ENCODE measurements at places on chromosomes 7 and 10.

GRCh38 chr7:44461387-44461786, 29.1 kb downstream of the NUDCD3 start:
- no peak for DNase-seq

- no peak for DNase-seq
Measured at GRCh38 chr10:124180947-124181549, 87.7 kb upstream of the CHST15 start.

- peak; percentile 5 for DNase-seq
Measured at GRCh38 chr7:142104550-142105527, 6.7 kb upstream of the MGAM2 start.

GRCh38 chr10:58544135-58544534, 31.5 kb downstream of the BICC1 start:
- DNase-seq: no peak

GRCh38 chr10:99733366-99733765, 1.3 kb downstream of the CUTC start:
- no peak for DNase-seq

DNA sequence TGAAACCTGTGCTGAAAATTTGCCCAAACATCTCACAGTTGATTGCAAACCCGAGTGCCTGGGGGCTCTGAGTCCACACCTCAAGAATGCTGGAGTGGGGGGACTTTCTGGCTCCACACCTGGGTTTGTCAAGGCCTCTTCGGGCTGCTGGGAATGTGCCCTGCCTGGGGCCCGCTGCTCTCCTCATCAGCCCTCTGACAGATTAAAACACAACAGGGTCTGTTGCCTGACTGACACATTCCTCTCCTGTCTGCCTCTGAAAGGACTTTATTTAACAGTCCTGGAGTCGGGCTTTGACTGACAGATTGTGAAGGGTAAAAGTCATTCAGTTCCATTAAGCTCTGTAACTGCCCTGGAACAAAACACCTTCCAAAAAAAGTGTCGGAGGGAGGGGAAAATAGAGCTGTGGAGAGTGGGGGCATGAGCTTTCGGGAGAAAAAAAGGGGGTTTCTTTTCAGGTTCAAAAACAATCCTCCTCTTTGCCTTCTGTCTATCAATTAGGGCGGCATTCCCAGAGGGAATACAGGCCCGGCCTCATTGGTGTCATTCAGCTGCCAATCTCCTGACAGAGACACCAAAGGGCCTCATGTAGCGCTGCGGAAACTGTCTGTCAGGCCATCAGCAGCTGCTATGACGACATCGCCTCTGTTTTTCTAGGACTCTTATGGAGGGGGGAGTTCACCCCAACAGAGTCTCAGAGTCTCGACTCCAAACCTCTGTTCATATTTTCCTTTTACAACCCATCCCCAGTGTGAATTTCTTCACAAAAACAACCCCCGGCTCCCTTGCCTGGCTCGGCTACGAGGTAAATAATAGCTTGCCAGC, 398.8 kb upstream of the NFE2L3 start:
- no peak for DNase-seq

DNA sequence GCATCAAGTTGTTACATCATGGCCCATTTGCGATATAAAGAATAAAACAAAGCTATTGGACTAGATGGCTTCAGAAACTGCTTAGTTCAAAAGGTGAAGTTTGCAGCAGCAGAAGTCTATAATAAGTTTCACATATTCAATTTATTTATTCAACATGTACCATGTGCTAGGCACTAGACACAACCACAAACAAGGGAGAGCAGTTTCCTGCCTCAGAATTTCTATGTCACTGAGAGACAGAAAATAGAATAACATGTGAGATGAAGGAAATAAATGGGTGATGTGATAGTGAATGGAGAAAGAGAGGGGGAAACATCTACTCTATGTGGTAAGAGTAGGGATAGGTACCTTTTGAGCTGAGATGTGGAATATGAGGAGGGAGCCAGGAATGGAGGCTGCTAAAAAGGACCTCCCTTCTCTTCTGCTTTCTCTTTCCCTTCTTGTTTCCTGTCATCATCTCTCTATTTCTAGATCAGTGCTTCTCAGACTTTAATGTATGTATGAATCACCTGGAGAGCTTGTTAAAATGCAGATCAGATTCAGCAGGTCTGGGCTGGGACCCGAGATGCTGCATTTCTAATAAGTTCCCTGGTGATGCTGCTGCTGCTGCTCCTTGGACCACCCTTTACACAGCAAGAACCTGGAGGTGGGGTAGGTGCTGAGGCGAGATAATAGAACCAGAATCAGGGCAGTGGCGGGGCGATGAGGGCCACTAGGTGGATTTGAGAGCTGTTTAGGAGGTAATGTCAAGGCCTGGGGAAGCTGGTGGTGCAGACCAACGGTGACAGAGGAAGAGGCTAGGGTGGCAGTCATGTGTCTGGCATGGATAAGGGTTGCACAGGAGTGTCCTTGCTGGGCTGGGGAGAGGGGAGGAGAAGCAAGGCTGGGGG, 13.7 kb upstream of the INMT start:
- DNase-seq: no peak

DNA sequence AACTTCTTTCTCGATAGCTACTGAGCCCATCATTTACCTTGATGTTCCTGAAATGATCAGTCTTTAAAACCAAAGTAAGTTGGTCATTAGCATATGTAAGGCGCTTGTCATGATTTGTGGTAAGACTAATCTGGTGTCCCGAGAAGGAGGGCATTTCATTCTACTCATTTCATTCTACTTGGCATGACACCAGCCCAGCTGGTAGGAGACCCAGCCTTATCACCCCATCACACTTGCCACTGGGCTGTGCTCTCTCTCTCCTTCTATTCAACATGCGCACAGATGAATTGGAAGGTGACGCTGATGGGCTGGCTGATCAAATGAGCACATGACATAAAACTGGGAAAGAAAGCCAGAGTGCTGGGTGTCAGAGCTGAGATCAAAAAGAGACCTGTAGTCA, 65.7 kb downstream of the CRTAC1 start:
- DNase-seq: no peak

DNA sequence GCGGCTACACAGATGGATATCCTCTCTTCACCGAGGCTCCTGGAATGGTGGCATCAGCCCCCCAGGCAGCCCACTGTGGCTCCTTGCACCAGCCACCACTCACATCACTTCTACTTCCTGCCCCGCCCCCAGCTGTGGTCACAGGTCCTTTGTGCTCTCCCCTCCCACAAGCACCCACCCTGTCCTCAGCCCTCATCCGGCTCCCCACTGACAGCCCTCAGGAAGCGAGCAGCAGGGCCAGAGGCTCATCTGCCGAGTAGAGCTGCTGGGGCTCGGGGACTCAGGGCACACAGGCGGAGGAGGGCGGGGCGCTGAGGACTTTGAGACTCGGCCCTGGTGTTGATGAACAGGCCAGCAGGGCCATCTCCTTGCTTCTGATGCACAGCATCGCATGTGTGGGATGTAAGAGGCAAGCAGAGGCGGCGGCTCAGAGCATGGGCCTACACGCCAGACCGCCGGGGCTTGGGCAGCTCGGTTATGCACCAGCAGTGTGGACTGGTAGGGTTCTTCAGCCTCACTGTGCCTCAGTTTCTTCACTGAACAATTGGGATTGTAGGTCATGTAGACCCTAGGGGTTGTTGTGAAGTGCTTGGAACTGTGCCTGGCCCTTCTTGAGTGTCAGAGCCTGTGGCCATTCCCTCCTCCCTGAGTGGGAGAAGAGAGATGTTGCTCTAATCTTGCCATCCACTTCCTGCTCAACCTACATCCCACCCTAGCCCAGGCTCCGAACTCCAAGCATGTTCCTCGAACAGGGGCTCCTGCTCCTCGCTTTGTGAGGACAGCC, at the start of gene PRF1:
TSS of gene PRF1 (minus strand) at position 77 of the 784 bp plus-strand sequence. CDS start 1,839 bp downstream, outside the sequence.
- peak; percentile 82 for DNase-seq

DNA sequence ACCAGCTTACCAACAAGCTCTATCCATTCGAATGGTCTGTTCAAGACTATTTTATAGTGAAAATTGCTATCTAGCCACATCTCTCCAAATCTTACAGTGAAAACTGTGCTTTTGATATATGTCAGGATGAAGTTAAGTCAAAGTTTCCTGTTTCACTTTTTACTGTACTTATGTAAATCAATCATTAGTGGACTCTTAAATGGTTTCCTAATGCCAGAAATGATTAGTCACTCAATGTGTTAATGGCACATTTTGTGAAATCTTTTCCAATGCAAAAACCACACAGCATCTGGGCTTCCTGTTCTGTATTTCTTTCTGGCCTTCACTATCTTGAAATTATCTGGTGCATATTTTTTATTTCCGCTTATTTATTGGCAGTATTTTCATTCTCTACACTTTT, 87.3 kb upstream of the STEAP1B start:
- DNase-seq: no peak

GRCh38 chr10:126130271-126130710, 233.9 kb downstream of the FANK1 start:
- DNase-seq: no peak

- no peak for DNase-seq
Measured at GRCh38 chr7:81211204-81211933, 292.5 kb upstream of the SEMA3C start.

- no peak for DNase-seq
Measured at GRCh38 chr7:124649397-124650014, 116.1 kb downstream of the GPR37 start.

DNA sequence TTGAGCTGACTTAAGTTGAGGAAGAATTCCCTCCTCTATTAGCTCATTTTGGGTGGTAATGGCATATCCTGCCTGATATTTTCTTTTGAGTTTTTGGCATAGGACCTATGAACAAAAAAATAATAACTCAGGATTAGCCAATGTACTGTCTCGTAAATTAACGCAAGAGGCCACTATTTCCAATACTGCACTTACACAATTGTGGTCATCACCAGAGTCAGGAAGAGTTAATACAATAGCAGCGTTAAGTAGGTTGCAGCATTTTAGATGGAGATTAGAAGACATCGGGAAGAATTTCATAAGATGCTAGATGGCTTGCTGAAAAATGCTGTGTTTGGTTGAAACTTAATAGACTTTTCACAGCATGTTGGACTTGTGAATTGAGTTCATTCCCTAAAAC, 36.4 kb downstream of the ANTXRL start:
- no peak for DNase-seq

DNA sequence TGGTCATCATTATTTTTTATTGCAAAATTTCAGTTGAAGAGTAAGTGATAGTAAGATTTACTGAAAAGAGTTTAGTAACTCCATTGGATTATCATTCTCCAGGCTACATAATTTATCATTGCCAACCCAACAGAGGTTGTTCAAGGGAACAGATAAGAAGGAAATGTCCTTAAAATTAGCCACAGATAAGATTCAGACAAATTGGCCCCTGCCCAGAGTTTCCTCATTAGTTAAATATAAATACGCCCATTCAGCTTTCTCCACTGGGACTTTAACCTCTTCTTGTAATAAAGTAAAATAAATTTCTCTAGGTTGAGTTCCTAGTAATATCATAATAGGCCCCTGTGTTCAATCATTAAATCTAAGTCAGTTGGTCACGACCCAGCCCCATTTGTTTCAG, 27.7 kb upstream of the PHYHIPL start:
- DNase-seq: no peak

GRCh38 chr10:21969326-21970287, 33.9 kb downstream of the DNAJC1 start:
- no peak for DNase-seq

DNA sequence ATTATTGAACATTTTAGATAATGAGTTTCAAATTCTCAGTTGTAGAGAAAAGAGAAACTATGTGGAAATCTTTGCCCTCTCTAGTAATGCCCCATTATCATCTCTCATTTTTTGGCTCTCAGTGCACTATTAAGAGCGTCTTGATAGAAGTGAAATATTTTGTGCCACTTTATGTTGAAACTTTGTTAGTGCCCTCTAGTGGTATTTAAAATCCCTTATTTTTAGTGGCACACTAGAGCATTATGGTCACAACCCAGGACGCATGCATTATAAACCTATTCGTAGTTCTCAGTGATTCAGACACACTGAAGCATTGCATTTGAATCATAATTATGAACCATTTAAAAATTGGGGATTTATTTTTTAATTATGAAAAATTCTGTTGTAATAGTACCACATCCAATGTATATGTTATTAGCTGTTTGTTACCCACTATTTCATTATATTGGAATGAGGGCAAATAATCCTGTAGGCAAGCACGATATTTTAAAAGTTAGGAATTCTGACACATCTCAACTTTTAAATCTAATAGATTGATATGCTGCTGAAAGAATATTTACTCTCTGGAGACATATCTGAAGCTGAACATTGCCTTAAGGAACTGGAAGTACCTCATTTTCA, 21.9 kb downstream of the PDCD4 start:
- DNase-seq: no peak

GRCh38 chr10:130429809-130430208, 293.6 kb downstream of the GLRX3 start:
- no peak for DNase-seq

DNA sequence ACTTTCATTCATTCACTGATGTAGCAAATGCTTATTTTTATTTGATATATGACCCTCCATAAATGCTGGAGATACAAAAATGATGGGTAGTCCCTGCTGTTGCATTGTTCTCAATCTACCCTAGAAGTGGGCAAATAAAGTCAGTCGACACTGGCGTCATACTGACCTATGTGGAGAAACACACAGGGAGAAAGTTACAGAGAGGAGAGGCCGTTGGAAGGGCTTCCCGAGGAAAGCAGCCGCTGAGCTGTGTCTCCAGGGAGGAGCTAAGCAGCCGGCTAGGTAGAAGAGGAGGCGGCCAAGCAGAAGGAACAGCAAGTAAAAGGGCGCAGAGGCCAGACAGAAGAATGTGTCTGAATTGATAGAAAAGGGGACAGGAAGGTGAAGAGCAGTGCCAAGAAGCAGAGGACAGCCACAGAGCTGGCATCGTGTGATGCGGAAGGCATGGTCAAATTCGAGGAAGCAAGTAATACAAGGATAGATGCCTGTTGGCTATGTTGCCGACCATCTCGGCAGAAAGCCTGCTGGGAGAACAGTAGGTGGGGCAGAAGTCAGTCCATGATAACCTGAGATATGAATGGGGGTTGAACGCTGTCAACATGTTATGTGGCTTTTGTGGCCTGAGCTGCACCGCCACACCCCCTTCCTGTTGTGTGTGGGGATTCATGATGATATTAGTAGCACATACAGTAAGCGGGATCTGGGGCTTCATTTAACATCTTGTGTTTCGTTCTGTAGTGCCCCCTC, 25.9 kb downstream of the ST8SIA6 start:
- DNase-seq: peak; percentile 69

DNA sequence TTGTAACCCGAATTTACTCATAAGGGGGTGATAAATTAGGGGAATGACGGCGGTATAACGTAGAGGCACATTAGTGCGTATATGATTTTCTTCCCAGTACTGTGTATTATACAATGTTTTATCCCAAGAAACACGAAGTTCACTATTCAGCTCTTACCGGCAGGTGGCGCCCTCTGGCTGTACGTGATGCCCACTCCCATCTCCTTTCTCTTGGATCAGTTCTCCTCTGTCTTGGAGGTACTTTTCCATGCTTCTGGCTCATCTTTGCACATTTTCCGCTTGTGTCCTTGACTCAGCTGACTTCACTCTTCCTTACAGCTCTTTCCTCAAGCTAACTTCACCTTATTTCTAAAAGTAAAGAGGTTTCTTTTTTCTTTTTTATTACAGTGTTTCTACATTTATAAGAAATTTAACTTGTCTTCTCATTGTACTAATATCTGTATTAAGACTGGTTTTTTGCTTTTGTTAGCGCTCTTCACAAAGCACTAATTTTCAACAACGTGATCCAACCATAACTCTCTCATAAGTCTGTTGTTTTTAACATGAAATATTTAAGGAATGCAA, 21.3 kb downstream of the TMEM176B start:
- peak; percentile 52 for DNase-seq

Measured in CD4-positive, alpha-beta T cell treated with Interferon gamma for 1 hour (primary cell).